ENCODE measurements at places on chromosomes 11 and 22.

DNA sequence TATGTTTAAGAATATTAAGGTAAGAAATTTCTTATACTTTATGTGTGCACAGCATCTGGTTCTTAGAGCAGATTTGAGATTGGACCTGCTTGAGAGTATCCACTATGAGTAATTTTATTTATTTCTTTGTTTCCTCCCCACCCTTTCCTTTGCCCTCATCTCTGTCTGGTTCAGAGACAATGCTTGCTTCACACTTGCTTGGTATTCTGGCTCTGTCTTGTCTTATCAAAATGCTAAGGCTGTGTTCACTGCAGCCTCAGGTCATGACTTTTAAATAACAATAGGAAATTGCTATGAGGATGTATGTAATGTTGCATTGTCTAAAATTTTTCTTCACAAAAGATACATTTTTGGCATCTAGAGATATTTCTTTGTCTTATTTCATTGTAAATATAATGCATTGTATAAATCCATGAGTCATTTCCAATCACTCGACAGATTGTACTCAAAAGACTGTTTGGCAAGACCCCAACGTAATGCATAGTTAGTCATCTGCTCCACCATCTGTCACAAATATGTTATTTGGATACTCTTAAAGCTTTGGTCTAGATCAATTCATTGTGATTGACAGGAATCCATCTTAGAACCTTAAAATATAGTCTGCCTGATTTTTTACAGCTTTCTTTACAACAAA is 395.7 kb downstream of the AASDHPPT start:
- no peak for DNase-seq

DNA sequence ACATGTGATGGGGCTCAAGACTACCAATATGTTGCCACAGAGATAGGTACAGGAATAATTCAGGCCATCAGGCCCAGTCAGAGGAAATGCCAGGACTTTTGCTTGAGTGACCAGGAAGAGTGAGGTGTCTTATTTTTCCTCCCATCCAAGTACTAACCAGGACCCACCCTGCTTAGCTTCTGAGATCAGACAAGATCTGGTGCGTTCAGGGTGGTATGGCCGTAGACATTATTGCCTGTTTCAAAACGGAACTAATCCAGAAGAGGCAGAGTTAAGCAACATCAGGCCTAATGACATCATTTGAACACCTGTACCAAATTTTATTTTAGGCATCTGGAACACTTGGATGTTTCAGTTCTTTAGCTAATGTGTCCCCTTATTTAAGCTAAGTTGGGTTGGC is 205.5 kb upstream of the POU2AF2 start:
- no peak for DNase-seq

- no peak for DNase-seq
These were observed 162.5 kb downstream of the ETS1 start for GRCh38 chr11:128424851-128425285.

DNA sequence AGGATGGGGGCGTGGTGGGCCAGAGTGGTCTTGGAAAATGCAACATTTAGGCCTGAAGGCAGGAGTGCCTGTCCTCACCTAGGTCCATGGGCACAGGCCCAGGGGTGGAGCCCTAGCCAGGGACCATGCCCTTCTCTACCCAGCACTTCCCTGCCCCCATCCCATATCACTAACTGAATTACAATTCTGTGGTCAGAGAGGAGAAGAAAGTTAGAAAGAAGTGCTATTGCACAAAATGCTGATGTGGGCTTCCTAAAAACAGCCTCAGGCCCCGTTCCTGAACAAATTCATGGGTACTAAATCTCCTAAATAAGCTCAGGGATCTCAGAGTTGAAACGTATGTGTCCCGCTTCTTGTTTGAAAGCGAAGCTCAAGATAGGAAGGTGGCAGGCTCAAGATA is 3.5 kb upstream of the ASRGL1 start:
- DNase-seq: no peak

DNA sequence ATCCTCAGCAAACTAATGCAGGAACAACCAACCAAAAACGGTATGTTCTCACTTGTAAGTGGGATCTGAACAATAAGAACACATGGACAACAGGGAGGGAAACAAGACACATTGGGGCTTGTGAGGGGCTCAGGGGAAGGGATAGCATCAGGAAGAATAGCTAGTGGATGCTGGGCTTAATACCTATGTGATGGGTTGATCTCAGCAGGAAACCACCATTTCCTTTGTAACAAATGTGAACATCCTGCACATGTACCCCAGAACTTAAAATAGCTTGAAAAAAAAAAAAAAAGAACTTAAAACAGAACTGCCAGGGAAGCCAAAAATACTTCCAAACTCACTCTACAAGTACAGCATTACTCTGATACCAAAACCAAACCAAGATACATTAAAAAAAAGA is 33.8 kb downstream of the CASP4 start:
- no peak for DNase-seq

DNA sequence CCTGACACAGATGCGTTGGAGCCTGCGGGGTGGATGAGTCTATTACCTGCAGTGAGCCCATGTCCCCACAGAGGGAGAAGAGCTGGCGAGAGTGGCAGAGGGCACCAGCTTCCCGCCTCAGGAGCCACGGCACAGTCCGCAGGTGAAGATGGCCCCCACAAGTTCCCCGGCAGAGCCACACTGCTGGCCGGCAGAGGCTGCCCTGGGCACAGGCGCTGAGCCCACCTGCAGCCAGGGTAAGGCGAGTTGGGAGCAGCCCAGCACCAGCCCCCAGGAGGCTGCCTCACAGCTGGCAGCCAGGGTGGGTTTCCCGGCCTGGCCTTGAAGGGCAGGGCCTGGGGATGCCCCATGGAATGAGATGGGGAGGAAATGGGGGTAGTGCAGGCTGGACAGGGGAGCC is 5.2 kb upstream of the SUSD2 start:
- DNase-seq: no peak

DNA sequence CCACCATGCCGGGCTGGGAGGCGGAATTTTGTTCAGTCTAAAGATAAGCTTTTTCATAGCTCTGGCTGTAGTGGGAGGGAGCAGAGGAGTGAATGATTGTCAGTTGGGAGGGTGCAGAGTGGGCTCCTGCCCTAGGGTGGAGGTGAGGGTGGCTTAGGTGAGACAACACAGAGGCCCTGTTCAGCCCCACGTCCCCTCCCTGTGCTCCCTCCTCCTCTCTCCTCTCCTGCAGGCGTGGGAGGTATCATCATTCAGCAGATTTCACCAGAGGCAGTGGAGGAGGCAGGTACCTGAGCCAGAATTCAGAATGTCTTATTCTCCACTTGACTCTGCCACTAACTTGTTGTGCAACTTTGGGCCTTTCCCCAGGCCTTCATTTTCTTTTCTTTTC is 1.7 kb upstream of the THRSP start:
- DNase-seq: no peak

DNA sequence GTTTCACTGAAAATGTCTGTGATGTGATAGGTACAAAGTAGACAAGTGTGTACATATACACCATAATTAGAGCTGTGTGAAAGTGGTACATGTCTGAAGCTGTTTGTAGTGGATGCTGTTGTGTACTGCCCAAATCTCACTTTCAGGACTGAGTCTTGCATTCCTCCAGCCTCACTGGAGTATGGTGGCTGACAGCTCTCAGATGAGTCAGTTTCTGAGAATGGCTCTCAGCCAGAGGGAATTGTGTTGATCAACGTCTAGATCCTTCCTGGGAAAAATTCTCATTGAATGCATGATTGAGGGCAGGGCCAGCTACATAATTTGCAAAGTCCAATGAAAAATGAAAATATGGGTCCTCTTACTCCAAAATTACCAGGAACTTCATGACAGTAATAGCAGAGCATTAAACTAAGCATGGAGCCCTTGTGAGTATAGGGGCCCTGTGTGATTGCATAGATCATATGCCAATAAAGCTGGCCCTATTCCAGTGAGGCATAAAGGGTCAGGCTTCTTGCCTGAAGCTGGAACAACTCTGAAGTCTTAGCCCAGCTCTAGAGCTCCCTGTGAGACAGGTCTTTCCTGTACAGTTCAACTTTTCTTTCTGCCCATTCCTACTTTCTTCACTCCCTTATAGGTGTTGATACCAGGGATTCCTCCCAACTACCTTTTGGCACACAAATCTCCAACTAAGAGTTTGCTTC is 10.8 kb upstream of the CYP2R1 start:
- DNase-seq: no peak

DNA sequence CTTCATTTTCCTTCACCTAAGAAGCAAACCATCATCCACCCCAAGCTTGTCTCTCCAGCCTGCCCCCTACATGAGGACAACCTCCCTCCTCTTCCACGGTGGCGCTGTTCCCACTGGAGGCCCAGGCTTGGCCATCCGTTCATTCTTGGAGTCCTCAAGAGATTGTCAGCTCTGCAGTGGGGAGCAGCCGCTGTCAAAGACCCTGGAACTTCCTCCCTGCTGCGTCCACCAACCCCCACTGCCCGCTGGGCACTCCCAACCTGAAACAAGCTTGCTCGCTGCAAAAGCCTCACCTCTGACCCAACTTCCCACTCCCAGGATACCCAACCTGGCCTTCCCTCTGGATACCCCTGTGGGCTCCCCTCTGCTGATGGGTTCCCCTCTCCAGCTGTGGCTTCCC is 10.4 kb upstream of the CD81 start:
- no peak for DNase-seq

- DNase-seq: no peak
These were observed 70.5 kb downstream of the PKNOX2 start for GRCh38 chr11:125235071-125235471.

GRCh38 chr11:134517115-134517514 is 105.1 kb upstream of the B3GAT1 start:
- no peak for DNase-seq

DNA sequence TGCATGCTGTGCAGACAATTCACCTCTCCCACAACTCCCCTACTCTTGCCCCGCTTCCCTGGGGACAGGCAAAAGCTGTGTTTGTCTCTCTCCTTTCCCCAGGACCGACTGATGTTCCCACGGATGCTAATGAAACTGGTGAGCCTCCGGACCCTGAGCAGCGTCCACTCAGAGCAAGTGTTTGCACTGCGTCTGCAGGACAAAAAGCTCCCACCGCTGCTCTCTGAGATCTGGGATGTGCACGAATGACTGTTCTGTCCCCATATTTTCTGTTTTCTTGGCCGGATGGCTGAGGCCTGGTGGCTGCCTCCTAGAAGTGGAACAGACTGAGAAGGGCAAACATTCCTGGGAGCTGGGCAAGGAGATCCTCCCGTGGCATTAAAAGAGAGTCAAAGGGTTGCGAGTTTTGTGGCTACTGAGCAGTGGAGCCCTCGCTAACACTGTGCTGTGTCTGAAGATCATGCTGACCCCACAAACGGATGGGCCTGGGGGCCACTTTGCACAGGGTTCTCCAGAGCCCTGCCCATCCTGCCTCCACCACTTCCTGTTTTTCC is 1.4 kb upstream of the MADD start:
- no peak for DNase-seq

DNA sequence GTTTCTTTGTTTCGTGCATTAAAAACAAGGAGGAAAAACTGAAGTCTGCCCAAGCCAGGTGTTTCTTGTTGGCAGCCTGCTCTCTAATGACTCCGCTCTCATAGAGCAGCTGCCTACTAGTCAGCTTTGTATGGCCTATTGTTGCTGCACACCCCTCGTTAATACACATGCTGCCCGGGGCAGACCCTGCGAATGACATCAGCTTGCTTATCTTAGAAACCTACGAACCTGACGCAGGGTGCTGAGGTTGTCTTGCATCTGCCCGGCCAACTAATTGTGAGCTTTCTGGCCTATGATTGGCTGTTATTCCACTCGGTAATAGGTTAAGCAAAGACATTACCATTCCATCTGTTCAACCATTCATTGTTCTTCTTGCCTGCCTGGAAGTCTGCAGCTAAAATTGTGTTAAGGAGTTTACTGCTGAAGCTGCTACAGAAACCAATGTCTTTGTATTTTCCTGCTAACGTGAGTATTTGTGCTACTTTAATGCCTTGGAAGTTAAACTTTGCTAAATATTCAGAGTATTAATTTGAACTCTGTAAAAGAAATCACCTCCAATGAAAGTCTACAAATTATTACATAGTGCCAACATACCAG is 37.5 kb downstream of the ZC3H12C start:
- DNase-seq: no peak

DNA sequence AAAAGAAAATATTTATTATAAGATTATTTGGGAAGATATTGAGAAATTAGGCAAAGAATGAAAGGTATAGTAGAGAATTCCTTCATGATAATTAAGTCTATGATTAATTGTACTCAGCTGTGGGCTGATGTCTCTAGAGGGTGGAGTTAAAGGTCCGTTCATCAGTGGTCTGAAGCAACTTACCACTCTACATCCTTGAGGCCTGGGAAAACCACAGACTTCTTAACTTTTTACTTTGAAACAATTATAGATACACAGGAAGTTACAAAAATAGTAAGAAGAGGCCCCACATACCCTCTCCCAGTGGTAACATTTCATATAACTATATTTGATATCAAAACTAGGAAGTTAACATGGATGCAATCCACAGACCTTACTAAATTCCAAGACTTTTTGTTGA is 167.0 kb upstream of the NECTIN1 start:
- DNase-seq: no peak

DNA sequence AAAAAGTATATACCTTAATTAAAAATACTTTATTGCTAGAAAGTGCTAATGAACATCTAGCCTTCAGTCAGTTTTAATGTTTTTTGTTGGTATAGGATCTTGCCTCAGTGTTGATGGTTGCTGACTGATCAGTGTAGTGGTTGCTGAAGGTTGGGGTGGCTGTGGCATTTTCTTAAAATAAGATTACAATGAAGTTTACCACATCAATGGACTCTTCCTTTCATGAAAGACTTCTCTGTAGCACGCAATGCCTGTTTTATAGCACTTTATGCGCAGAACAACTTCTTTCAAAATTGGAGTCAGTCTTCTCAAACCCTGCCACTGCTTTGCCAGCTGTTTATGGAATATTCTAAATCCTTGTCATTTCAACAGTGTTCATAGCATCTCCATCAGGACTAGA is 50.6 kb downstream of the LDLRAD3 start:
- DNase-seq: peak; percentile 1

DNA sequence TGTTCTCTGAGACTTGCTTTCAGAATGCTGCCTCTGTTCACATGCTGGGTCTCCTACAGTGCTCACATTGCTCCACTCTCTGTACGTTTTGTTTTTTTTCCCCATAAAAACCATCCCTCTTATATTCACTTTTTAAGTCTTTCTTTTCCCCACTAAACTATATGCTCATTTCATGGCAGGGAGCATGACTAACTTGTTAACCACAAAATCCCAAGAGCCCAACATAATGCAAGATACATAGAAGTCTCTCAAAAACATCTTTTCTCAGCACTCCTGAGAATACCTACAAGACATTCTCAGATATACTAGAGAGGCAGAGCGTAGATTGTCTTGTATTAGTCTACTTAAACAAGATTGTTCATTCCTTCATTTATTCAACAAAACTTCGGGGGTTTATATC is 73.3 kb downstream of the FAM76B start:
- no peak for DNase-seq

Data from activated T-helper 1 cell treated with anti-CD3 and anti-CD28 coated beads, Interleukin-12 subunit alpha, Interleukin-12 subunit beta, Interleukin-2, Interleukin-4 antibody, amounts not matched to agents 30 ng/mL and 10 ng/mL and 1 ng/mL, durations not matched to agents 14 hours and 24 hours and 36 hours (primary cell).